Dermis blood vessel endothelial cell (primary cell): ENCODE measurements at places on chromosomes 6 and 20. TPM values are rescaled to one million over a fixed set of nuclear protein-coding genes. Genes with fewer than 3 reads are reported as not detected.

- no peak for DNase-seq
These were observed 77.6 kb upstream of the STXBP5 start for GRCh38 chr6:147126618-147127022.

DNA sequence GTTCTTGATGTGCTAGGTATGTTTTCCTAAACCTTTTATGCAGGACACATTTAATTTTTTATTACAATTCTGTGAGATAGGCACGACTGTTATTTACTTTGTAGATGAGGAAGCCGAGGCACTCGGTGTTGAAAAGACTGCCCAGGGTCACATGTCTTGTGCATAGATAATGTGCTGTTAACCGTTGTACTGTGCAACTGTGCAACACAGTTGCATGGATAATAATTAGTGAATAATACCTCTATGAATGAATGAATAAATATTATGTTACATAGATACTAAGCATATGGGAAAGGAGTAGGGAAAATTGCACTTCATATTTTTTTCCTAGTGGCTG is 60.3 kb upstream of the DEK start:
- DNase-seq = no peak

GRCh38 chr6:109579361-109579760 is 96.3 kb upstream of the ZBTB24 start:
- no peak for DNase-seq

GRCh38 chr20:24630486-24631172 is 161.2 kb downstream of the SYNDIG1 start:
- DNase-seq = no peak

- DNase-seq = peak; percentile 37
These were observed 19.7 kb upstream of the HTR1B start for GRCh38 chr6:77482981-77483380.

DNA sequence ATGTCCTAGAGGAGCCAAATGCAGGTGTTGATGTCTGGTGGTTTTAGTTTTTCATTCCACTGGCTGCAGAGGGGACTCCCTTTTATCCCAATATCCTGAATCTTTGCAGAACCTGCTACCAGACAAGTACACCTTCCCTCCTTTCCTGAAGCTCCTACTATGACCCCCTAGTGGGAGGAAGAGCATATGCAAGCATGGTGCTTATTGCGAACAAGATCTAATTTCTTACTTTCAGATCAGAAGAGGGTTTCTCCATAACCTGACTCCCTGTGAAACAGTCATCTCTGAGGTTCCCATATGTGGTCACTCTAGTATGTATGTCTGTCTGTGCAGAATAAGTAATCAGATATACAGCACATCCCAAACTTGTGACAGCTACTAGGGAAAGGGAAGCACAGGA is 277.2 kb downstream of the ARHGAP18 start:
- no peak for DNase-seq

DNA sequence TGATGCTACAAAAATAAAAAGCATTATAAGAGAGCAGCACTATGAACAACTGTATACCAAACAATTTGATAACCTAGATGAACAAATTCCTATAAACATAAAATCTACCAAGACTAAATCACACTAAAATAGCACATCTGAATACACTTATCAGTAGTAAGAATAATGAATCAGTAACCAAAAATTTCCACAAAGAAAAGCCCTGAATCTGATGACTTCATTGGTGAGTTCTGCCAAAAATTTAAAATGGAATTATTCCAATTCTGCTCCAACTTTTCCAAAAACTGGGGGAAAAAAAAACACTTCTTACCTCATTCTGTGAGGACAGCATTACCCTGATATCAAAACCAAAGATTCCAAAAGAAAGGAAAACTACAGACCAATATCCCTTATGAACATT is 206.2 kb downstream of the WDR27 start:
- no peak for DNase-seq

DNA sequence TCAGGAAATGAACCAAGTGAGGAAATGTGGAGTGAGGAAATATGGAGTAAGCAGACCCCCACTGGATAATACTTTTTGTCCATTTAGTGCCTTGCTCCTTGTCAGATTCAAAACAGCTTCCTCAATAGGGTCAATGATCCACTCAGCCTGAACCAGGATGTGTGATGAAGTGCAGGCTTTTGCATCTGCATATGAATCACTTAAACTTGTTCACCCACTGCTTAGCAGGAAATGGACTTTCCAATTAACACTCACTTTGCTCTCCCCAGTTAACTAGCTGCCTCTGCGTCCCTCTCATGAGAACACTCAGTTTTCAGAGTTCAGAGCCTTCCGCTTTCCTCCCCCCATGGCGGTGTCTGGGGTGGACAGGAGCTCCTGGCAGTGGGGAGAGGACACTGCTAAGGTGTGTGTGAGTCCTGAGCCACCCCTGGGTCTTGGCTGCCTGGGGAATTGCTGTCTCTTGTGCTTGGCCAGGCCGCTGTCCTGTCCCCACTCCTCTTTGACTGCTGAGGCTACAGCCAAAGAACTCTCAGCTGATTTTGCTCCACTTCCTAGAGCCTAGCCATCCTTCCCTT is 621.8 kb downstream of the CDH26 start:
- DNase-seq = no peak

DNA sequence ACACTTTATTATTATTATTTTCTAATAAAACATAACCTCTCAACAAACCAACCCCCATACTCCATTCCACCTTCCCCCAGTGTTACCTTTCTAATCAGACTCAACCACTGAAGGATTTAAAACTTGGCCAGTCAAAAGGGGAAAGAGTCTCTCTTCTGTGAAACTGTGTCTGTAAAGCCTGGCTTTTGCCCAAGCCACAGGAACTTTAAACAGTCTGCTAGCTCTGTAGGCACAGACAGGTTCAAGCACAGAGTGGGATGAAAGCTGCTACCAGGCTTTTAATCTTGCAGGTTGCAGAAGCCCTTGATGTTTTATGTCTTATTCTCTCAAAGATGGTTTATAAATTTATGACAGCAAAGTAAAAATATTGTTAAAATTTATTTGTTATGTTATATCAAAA is 585.7 kb downstream of the TENT5A start:
- DNase-seq = no peak

DNA sequence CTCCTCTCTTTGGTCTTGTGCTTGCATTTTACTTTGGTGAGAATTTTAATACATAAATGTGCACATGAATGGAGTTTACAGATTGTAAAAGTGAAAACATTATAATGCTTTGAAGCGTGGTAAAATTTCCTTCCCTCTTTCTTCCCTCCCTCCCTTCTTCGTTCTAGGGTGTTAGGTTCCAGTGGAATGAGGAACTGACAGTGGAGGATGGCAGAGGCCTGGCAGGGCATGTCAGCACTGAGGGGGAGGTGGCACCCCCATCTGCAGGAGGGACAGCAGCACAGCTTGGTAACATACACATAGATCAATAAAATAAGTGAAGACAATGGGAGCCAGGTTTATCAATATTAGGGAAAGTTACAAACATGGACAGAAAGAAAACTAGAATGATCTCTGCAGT is 47.5 kb downstream of the RNASET2 start:
- DNase-seq = no peak

DNA sequence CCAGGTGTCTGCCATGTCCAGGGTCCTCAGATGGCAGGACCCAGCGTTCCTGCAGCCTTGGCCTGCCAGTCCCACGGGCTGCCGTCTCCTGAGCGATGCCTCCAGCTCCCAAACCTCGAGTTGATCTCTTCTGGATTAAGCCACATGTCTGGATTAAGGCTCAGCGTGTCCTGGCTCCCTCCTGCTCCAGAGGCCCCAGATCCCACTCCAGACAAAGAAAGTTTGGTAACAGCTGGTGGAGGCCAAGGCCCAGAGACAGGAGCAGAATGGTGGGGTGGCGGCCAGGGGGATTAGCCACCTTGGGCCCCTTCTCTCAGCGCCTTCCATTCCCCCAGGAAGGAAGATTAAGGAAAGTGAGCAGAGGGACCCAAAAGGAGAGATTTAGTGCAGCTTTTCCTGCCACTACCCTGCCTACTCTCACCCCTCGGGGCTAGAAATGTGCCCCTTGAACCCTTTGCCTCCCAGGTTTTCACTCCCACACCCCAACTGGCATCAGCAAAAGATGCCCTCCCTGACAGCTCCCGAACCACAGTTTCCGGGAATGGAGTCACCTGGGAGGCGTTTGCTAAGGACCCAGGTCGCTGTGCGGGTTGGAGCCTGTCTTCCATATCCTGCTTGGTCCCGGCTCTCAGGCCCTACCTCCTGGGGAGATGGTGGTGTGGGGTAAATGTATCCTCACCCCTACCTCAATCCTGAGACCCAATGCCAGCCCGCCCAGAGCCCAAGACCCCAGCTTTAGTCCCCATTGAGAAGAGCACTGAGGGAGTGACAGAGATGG is 6.9 kb downstream of the SPDEF start:
- DNase-seq = no peak

Gene VSTM2L
- 0.51 TPM in 1 of 2 replicates, not detected in the other for total RNA-seq

Gene RAD21L1
- total RNA-seq = not detected in 2 replicates

Gene TCP11
- total RNA-seq = 0.28 and 0.68 TPM in 2 replicates

Gene BEND3
- 1.9 and 3.5 TPM in 2 replicates for total RNA-seq

Gene ACAT2
- 40.2 and 81.4 TPM in 2 replicates for total RNA-seq

Gene RHAG
- not detected in 2 replicates for total RNA-seq

Gene VNN1
- not detected in 2 replicates for total RNA-seq

Gene KCNQ2
- total RNA-seq = not detected in 2 replicates

Gene CALHM6
- 0.33 and 0.85 TPM in 2 replicates for total RNA-seq
